ENCODE measurements at places on chromosomes 4 and X. TPM values are rescaled to one million over a fixed set of nuclear protein-coding genes. Genes with fewer than 3 reads are reported as not detected.
A peak's percentile ranks its signal among the peaks of the same experiment; 100 is the strongest.

HUWE1 gene
- 102 TPM for total RNA-seq

DNA sequence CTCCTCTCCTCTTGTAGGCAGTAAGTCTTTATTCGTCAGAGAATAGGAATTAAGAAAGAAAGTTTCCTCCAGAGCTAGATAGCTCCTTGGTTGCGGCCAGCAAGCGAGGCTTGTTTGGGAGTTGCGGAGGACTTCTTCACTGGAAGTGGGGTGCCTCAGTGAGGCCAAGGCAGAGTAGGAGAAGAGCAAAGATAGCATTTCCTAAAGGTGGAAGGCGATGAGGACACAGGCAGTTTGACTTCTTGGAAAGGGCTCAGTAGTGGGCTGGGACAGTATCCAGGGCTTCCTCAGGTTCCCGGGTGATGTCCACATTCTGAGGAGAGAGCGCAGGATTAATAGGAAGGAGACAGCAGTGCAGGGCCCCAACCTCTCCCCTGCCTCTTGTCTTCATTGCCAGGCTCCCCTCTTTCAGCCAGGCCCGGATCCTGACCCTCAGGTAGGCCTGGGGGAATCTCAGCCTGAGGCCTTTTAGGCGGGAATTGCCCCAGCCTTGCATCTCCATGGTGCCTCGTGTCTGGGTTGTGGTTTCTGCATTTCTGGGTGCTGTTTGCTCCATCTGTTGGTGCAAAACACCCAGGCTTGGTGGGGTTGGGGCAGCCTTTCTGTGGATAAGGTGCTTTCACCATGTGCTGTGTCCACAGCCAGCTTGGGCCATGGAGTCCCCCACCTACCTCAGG lies 12.7 kb downstream of the TRO start:
- no peak for DNase-seq

- no peak for DNase-seq
Observed at GRCh38 chr4:84804136-84804535, 162.4 kb downstream of the WDFY3 start.

- DNase-seq, result no peak
Observed at GRCh38 chr4:115675719-115676118, 562.3 kb upstream of the NDST4 start.

DNA sequence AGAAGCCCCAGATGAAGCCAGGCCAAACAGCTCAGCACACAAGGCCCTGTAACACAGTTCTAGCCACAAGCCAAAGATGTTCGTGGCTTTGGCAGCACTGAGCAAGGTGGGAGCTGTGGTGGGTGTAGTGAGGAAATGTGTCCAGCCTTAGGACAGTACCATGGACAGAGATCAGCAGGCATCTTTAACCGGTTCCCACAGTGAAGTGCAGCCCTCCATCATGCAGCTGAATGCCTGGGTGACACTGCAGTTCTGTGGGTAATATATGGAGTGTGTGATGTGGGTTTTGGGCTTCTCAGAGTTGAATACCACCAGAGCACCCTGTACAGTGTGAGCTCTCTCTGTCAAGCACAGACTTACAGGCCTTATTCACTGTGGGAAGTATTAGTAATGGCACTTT lies 6.0 kb upstream of the NEXMIF start:
- DNase-seq, result no peak

GRCh38 chrX:6986915-6987314 lies 160.6 kb upstream of the STS start:
- DNase-seq, result peak; percentile 28

DNA sequence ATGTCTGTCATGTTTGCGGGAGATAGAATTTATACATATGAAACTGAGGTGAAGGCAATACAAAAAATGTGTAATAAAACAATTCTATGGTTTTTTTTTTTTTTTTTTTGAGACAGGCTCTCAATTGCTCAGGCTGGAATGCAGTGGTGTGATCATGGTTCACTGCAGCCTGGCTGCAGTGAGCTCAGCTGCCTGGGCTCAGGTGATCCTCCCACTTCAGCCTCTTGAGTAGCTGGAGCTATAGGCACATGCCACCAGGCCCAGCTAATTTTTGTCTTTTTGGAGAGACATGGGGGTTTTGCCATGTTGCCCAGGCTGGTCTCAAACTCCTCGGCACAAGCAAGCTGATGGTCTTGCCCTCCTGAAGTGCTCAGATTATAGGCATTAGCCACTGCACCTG lies 10.1 kb downstream of the RADX start:
- no peak for DNase-seq

- peak; percentile 1 for DNase-seq
Observed at GRCh38 chr4:2829321-2829932, 14.2 kb upstream of the ADD1 start.

DNA sequence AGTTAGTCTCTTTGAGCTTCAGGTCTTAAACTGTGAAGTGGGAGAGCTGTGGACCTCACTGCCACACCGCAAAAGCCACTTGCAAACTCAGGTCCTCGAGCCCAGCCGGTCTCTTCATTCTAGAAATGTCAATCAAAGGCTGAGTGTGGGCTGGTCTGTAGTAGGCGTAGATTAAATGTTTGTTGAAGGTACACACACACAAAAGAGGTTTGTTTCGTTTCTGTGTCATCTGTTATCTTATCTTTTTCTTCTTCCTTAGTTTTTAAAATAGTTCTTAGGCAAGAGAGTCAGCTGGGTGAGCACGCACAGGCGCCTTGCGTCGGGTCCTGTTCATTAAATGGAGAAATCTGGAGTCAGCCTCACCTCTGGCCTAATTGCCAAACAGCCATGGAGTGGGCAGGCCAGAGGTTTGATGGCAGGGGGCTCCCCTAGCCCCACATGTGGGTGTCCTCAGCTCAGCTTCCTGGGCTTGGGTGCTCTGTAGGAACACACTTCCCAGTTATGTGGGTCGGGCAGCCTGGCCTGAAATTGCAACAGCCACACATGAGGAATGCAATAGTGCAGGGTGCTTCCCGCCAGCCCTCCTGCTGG lies 836 bp upstream of the PSAPL1 start:
- peak; percentile 53 for DNase-seq

Data from stomach (tissue), 19 donors.